ENCODE measurements at places on chromosomes 12 and 14.

GRCh38 chr12:103645202-103645601 lies 58.1 kb downstream of the STAB2 start:
- DNase-seq: no peak

DNA sequence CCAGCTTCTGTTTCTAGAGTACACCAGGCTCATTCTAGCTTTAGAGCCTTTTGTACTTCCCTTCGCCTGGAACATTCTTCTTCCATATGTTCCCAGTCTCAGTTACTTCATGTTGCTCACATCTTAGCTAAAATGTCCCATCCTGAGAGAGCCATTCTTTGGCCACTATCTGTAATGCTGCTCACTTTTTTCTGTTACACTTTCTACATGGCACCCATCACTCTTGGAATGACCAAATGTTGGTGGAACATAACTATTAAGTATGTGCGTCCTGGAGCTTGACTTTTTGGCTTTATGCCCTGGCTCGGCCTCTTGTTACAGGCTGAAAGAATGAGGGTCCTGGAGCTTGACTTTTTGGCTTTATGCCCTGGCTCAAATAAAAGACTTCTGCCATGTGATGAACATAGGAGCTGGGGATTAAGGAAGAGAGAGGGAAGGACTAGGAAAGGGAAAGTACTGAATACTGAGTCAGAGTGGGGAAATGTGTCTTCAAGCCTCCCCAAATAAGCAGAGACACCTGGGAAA lies 442.9 kb upstream of the ATP2B1 start:
- DNase-seq: no peak

GRCh38 chr12:120439646-120440247 lies 1.8 kb downstream of the COX6A1 start:
- peak; percentile 31 for DNase-seq

DNA sequence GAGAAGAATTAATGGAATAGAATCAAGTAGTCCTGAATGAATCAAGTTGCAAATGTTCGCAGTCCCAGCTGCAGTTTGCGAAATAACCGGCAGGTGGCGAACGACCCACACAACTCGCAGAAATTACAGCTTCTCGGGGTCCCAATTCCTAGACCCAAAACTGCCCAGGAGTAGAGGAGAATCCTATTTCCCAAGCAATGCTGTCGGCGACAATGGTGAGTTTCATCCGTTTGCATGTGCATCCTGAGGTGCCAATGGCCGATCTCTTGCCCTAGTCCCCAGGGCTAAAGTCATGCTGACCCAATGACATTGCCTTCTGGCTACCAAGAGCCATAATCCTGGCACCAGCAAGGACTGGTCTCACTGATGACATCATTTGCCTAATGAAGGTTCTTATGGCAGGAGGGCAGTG lies 8.5 kb upstream of the ASCL1 start:
- peak; percentile 18 for DNase-seq

DNA sequence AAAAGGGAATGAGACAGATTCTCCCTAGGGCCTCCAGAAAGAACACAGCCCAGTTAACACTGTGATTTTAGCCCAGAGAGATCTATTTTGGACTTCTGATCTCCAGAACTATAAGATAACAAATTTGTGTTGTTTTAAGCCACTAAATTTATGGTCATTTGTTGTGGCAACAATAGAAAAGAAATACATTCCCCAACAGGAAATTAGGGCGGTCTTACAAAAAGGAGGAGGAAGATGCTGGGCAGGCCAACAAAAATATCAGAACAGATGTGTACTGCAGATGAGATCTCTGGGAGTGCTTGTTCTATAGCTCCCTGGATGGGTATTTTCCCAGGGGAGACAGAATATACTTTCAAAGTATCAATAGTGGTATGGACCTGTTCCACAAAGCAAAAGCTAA lies 32.0 kb upstream of the SOCS2 start:
- no peak for DNase-seq
